Suprapubic skin (tissue), 4 donors: ENCODE measurements at places on chromosomes 12 and 14.

GRCh38 chr12:108129017-108129812, at the start of gene WSCD2:
WSCD2 (plus strand) TSS chr12:108129288; CDS start chr12:108195833, 66,545 bp downstream.
- DNase-seq, result no peak

GRCh38 chr12:92070054-92070863, 75.4 kb downstream of the BTG1 start:
- DNase-seq, result no peak

- DNase-seq, result no peak
Observed at GRCh38 chr12:100251917-100252316, 15.0 kb downstream of the DEPDC4 start.

DNA sequence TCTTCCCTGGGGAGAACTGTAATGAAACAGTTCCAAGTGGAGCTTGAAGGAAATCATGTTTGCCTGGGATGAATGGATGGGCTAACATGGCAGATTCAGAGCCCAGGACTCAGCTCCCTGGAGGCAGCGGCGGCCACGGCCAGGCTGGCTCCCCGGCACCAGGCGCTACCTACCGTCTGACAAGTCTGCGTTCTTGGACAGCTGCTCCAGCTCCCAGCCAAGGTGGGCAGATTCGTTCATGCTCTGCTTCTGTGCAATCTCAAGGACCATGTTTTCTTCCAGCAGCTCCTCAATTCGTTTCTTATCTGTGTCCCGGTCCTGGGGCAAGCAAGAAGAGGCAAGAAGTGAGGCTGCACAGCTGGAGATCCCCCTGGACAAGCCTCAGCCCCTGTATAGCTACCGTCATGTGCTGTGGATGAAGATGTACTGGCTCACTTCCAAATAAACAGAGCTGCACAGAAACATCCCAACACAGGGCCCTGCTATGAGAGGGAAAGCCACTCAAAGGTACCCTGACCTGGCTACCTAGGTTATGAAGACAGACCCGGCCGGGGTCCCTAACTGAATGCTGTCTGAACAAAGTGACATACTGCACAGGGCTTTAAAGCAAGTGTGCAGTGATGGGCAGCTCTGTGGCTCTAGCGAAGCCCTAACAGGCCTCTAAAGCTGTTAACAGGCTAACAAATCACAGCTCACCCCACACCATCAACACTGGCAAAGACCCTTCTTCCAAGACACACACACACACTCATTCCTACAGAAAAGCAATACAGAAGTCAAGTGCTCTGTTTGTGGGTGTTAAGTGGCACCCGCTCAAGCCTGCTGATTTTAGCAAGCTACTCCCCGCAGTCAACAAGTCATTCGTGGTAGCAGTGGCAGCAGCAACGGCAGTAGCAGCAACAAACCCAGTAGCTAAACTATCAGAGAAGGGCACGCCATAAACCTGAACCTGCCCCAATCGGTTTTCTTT, 80.4 kb upstream of the GPR68 start:
- no peak for DNase-seq

GRCh38 chr12:30614031-30614430, 81.6 kb downstream of the IPO8 start:
- no peak for DNase-seq

- DNase-seq, result no peak
Observed at GRCh38 chr14:68762953-68763764, 29.7 kb downstream of the ZFP36L1 start.

DNA sequence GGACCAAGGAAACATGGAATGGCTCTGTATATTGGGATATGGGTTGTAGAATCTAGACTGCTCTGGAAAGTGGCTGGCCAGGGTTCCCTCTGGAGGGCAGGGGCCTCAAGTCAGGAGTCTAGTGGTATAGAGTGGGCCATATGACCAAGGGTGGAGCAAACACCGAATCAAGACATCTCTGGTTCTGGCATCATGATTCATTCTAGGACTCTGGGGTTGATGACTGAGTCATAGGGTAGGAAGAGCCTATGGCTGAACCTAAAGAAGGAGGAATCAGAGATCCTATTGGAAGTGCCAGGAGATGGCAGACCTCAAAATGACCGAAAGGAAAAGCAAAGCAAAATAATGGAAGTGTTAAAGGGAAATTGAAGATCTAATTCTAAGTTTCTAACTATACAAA, 356.4 kb upstream of the PRICKLE1 start:
- DNase-seq, result no peak

DNA sequence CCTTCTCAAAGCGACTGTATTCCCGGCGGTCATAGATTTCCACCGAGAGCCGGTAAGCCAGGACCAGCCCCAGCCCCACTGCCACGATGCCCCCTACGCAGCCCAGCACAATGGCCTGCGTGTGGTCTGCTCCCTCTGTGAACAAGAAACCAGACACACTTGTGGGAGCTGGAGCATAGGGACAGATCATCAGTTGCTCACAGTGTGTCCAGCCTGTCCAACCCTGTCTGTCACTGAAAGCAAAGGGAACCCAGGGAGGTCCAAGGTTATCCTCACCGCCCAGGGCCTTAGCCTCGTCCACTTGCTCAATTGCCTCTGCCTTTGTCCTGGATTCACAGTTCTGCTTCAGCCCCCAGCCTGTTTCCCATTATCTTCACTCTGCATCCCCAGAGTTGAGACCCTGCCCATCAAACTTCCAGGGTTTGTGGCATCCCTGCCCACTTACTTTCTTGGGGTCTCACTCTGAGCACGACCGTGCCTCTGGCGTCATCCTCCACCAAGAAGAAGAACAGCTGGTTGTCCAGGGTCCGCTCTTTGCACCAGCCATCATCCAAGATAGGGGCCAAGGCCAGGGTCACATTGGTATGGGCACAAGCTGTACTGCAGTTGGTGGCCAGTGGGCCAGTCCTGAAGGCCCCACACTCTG, 11.3 kb upstream of the CSAD start:
- DNase-seq, result no peak

DNA sequence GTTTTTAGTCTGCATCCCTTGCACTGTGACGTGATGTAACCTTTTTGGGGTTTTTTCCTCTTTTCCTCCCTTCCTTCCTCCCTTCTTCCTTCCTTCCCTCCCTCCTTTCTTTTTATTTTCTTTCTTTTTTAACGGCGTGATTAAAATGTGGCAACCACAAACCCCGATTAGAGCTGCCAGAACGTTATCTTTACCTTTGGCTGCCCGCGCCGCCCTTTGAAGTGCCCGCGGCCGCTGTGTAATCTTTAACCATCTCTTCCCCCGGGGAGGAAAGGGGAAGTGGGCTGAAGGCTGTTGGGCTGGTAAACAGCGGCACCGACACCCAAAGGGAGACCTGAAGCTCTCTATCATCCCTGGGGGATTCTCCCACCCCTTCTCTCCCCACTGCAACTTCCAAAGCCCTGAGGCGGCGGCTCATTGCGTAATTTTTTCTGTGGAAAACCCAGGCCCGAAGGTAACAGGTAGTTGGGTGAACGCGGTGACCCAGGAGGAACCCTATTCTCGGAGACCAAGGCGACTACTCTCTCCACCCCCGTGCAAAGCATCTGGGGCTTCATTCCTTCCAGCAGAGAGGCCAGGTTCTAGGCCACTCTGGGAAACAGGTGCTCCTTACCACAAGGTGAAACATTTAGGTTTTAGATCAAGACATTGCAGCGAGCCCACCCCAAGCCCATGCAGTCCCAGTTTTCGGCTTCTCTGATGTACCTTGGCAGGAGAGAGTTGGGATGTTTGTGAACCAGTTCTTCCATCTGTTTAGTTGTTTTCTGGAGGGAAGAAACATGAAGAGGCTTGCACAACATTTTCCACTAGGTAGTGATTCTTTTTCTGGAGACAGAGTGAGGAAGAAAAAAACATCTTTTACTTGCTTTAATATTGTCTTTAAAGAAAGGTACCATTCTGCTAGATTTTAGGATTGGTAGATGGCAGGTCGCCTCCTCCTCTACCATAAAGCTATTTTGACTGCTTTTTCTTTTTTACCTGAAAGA, 1.5 kb downstream of the LGR5 start:
- no peak for DNase-seq

DNA sequence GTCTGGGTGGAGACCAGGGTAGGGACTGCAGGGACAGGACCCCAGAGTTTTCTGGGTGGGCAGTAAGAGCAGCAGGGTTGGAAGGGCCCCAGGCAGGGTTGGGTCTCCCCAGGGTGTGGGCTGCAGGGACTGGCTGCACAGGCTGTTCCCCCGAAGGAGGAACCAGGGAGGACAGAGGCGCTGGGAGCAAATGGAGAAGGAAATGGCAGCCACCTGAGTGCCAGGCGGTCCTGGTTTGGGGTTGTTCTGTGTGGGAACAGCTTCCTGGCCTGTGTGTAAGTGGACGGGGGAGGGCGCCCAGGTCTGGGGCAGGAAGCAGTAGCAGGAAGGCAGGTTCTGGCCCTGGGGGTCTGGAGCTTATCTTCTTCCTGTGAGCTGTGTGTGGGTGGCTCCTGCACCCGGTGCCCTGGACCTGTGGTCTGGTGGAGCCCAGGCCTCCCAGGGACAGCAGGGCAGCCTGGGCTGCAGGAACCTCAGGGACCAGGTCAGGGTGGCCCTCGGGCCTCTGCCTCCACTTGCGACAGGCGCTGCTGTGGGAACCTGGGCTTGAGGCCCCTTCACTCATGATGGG, 372.8 kb downstream of the TMEM121 start:
- no peak for DNase-seq

GRCh38 chr14:74085047-74085637, 386 bp downstream of the LIN52 start:
- no peak for DNase-seq

GRCh38 chr12:128265566-128265965, 1.4 kb upstream of the TMEM132C start:
- DNase-seq, result no peak

- peak; percentile 80 for DNase-seq
Observed at GRCh38 chr14:68283378-68284123, 464.0 kb downstream of the RAD51B start.
